T-helper 22 cell (primary cell): ENCODE measurements at places on chromosomes 1 and 21.
A peak's percentile ranks its signal among the peaks of the same experiment; 100 is the strongest.

DNA sequence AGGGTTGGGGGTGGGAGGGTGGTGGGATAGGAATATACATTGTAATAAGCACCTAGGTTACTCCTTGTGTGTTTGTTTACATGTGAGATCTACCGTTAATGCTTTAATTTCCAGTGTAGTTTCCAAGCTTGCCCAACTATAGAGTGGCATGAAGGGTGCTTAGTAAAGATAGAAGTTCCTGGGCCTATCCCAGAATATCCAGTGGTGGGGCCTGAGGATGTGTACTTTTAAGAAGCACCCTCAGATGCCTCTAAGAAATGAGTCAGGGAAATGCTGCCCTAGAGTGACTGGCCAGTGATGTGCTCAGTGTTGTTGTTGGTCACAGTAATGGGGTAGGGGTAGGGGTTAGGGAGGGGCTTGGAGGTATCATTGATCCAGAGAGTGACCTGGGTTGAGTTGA, 141.3 kb downstream of the TSEN15 start:
- no peak for DNase-seq

DNA sequence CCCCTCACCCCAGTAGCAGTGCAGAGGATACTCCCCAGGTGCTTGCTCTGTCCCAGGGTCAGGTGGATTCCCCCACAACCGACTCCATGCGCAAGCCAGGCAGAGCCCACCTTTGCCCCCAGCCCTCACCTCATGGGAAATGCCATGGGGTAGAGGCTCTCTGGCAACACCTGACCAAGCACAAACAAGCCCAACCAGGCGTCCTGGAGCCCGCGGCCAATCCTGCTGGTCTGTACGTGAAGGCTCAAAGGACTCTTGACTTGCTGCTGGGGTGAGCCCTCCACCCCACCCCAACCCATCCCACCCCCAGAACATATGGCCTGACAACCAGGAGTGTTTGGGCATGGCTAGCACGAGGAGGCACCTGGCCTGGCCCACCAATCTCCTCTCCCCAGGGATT, 1.8 kb downstream of the ADGRB2 start:
- DNase-seq, result no peak

GRCh38 chr21:45289655-45290515, 2.2 kb upstream of the POFUT2 start:
- no peak for DNase-seq

DNA sequence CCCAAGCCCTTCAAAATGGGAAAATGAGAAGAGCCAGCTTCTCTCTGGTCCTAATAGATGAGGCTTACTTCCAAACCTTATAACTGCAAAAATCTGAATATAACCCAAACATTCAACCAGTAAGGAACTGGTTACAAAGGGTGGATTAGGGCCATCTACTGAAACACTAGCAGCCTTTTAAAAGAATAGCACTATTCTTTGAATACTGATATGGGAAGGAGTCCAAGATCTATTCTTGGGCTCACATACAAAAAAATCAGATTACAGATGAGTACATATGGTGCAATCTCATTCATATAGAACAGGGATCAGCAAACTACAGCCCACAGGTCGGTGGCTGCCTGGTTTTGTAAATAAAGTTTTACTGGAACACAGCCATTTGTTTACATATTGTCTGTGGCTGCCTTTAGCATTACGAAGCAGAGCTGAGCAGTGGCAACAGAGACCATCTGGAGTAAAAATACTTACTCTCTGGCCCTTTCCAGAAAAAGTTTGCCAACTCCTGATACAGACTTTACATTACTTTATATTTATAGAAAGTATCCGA, 167.7 kb downstream of the ZSCAN20 start:
- DNase-seq, result no peak

DNA sequence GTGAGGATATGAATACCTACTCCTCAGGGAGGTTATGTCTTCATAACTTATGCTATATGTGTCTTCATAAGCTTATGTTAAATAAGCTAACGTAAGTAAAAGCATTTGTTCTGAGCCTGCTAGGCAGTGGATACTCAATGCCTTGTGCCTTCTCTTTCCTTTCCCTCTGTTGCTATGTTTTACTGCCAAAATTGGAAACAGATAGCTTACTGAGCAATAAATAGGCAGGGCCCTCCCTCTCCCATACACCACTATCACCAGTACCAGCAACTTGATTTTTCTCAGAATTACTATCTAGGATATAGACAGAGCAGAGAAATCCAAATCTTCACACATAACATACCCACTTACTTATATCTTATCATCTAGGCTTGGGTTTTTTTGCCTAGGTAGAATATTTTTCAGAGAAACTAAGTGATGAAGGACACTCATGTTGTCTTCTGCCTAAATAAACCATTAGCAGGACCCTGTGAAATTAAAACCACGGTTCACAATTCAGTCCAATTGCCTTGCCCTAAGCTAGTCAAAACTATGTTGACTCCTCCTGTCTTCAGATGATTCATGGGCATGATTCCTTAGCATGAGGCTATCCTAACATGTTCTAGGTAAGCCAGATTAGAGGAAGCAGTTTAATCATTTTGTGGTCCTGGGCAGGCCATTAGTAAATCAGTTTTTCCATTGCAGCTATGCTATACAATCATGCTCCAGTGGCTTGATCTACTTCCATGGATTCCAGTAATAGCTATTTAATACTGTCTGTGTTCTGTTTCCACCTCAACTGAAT, 15.9 kb upstream of the LRRC8C start:
- no peak for DNase-seq

DNA sequence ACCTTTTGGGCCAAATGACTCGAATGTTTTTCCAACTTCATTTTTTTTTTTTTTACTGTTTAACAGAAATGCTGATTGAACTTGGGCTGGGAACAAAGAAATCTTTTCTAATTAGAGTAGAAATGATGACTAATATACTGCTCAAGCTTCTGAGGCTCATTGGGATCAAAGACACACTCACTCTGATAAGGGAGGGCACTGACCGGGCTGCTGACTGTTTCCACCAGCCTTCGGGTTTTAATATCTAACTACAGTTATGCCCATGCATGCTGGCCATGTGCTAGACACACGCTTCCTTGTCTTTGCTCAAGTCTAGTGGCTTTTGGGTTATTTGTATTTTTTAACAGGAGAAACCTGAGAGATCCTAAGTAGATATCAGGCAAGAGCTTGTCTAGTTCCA, 16.8 kb downstream of the ZBTB18 start:
- DNase-seq, result no peak

DNA sequence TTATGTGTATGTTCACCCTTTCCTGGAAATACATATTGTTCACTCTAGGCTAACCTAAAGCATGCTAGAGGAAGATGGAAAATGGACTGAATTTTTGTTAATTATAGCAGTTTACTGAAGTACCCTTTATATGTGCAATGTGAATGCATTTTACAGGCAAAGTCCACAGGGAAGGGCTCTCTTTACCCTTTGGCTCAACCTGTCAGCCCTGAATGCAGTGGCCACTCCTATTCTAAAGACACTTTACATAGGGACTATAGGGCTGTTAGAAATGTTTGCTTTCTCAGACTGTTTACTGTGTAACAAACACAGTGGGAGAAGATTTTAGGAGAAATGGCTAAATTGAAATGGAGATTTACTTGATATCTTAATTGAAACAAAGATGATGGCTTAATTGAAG, 78.5 kb downstream of the BRINP2 start:
- DNase-seq, result no peak

GRCh38 chr1:19390901-19391595, 78.9 kb downstream of the SLC66A1 start:
- peak; percentile 58 for DNase-seq

DNA sequence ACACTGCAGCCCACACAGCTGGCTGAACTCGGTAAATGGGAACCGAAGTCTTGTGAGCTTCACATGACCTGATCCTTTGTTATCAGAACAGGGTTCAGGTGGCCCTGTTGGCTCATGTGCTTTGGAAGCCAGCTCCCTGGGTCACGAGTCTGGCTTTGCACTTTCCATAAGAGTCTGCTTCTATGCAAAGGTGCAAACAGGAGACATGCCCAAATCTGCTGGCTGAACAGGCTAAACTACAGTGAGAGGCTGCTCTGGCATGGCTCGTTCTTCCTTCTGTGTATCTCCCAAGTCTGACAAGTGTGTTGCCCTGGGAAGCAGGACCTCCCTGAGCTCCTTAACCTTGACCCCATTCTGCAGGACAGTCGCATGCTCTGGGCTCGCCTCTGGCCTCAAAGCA, 549.6 kb downstream of the KIF26B start:
- no peak for DNase-seq

- DNase-seq, result no peak
Observed at GRCh38 chr1:173887627-173888026, 19.4 kb downstream of the ZBTB37 start.

DNA sequence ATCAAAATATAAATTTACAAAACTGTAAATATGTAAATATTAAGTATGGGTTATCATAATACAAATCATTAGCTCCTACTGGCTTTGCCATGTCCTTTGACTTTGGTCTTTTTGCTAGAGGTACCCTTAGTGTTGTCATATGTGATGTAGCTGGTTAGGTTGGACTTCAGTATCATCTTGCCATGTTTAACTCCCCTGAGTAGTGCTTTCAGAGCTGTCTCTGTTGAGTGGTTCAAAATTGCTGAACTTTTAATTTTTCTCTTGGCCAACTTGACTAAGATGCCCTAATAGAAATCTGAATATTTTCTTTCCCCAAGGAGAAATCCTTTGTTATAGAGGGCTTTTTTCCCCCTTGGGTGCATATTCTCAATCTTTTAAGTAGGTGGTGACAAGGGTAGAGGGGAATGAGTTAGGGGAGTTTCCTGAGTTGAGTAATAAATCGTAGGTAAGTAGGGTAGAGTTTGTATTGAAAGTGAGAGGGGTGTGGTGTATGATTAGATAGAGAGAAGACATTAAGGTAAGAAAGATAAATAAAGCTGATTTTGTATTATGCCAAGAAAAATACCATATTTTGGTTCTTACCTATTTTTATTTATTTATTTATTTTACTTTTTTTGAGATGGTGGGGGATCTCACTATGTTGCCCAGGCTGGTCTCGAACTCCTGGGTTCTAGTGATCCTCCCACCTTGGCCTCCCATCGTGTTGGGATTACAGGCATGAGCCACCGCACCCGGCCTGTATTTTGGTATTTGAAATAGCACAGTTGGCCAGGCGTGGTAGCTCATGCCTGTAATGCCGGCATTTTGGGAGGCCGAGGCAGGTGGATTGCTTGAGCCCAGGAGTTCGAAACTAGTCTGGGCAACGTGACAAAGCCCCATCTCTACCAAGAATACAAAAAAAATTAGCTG, 21.8 kb downstream of the RPRD2 start:
- no peak for DNase-seq

- DNase-seq, result no peak
Observed at GRCh38 chr21:35976481-35976880, 83.8 kb downstream of the SETD4 start.

GRCh38 chr21:31987696-31988095, 114.9 kb downstream of the HUNK start:
- no peak for DNase-seq

DNA sequence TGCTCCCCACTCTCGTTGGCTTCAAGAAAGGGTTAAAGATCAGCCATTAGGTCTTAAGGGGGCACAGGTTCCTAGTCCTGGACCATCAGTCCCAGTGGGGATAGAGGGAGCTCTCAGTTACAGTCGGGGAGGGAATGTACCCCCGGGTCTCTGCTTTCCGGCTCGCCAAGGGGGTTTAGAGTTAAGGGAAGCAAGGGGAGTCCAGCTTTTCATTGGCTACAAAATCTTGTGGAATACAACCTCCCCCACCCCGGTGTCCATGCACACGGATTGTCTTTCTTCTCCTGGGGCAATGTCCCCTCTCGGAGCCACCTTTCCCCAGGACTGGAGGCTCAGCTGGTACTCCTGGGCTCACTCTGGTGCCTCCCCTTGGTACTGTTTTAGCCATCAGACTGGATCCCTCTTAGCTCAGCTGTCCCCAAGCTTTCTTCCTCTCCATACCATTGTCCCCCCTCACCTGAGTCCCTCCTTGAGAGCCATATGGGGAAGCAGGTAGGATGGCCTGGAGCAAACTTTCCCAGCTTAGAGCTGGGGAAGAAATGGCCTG, at the start of gene A3GALT2:
TSS of gene A3GALT2 (minus strand) at position 480 of the 547 bp plus-strand sequence. CDS start at position 480, 0 bp downstream.
- DNase-seq, result no peak

DNA sequence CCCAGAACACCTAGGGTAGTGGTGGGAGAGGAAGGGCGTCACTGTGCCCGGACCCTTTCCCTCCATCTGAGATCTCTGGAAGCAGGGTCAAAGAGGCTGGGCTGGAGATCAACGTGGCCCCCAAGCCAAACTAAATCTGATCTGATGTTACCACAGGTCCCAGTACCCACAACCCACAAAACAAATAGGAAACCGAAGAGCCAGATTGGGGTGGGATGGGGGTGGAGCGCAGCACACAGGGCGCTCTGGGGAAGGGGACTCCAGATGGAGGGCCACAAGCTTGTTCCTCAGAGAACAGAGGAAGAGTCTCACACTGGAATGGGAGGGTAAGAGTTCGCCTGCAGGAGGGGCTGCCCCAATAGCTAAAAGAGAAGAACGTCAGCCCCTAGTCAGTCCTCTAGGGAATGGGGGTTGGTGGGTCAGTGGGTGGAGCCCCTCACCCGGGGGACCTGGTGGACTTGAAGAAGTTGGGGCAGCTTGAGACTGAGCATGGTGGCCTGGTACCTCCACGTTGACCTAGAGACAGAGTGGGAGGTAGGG, 1.5 kb downstream of the PAQR6 start:
- no peak for DNase-seq

DNA sequence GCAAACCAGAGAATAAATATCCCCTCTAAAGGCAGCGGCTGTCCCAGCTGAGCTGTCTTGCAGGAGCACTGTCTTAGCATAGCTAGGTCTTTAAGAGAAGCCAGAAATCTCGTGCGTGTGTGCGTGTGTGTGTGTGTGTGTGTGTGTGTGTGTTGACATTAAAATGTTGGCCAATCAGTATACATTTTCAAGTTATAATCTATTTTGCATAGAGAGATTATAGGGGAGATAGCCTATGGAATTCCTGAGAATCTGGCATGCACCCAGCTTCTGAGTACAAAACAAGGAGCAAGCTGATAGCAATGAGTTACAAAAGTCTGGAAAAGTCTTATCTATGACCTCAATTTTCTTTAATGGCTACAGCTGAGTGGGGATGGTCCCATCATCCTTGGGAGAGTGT, 17.7 kb downstream of the METTL13 start:
- no peak for DNase-seq

DNA sequence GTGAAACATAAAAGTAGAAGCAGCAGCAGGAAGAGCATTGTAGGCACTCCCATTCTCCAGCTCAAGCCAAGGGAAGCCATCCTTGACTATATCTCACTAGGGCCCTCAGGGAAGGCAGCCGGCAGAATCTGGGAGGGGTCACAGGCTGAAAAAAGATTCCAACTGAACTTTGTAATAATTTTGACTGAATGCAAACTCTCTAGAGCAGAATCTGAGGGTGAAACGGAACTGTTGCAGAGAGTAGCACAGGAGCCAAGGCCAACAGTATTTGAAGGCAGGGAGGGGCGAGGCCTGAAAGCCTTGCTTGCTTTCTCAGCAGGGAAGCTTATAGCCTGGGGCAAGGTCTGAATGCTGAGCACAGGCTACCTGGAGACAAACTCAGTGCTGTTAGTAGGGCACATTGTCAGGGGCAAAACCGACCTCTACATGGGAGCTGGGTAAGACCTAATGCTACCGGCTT, 180.6 kb downstream of the COL24A1 start:
- no peak for DNase-seq

DNA sequence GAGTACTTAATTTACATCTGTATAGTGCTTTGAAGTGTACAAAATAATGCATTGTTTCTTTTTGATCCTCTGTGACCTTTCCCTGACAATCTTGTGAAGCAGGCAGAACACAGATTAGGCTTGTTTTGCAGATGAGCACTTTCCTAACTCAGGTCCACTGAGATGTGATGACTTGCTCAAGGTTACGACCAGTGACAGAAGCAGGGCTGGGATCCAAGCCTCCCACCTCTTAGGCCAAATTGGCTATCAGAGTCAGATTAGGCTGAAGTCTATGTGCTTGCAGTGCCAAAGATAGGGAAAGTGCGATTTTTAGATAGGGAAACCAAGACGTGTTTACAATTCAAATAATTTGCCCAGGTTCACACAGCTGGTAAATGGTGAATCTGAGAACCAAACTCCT, 147.3 kb downstream of the OMA1 start:
- no peak for DNase-seq
